Activated CD8-positive, alpha-beta memory T cell treated with anti-CD3 and anti-CD28 coated beads, Interleukin-2, amount 10 ng/mL, durations not matched to agents 7 days and 5 days (primary cell): ENCODE measurements at places on chromosomes 7 and 10. TPM values are rescaled to one million over a fixed set of nuclear protein-coding genes. Genes with fewer than 3 reads are reported as not detected.

Gene ZNF727
- not detected for total RNA-seq

Gene WASL
- total RNA-seq: 7.8 TPM

Gene C7orf33
- total RNA-seq: not detected

Gene FKBP9
- 1.5 TPM for total RNA-seq

Gene SDK1
- 0.05 TPM for total RNA-seq

DNA sequence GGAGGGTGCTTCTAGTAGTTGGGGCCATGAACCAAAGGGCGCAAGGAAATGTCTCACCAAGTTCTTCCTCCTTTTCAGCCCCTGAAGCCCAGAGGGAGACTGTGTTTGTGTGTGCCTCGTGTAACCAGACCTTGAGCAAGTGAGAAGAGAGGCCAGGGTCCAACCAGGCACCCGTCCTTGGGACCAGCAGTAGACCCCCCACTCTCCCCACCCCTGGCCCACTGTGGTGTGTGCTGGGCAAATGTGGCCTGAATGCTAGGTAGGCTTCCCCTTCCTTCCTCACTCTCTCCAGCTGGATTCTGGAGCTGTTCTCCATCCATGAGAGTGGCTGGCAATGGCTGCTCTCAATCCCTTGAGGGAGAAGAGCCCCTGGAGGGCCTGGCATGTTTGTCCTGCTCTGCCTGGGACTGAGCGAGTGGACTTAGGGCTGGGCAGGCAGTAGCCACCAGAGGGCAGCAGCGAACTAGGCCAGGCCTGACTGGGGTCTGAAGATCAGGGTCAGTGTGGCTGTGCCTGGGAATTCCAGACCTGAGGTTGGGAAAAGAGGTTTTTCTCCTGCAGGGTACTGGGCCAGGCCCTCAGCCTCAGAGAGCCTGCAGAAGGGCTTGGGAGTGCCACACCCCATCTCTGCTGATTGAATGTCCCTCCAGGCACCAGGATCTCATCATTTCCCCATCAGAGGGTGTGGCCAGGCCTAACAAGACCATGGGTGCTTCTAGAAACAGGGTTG, 12.5 kb downstream of the SFRP5 start:
- H3K27me3 ChIP-seq: no peaks in the 10 kb centered on the region
- DNase-seq: peak; percentile 66
- no peak overlapping the region for H3K27ac ChIP-seq

GRCh38 chr7:18663321-18663720, 167.8 kb downstream of the HDAC9 start:
- no peaks in the 10 kb centered on the region for H3K27me3 ChIP-seq
- H3K4me1 ChIP-seq: no peaks in the 10 kb centered on the region
- no peaks in the 10 kb centered on the region for H3K36me3 ChIP-seq
- no peak overlapping the region for H3K27ac ChIP-seq

- H3K27ac ChIP-seq: peak overlapping the region; percentile 50
- peaks cover 8% of the 10 kb centered on the region for H3K4me1 ChIP-seq
- H3K4me3 ChIP-seq: no peak overlapping the region
Measured at GRCh38 chr7:98795741-98796493, 73.9 kb downstream of the TMEM130 start.

- peaks cover 27% of the 10 kb centered on the region for H3K27me3 ChIP-seq
- H3K4me1 ChIP-seq: no peaks in the 10 kb centered on the region
- no peak overlapping the region for H3K4me3 ChIP-seq
- H3K36me3 ChIP-seq: no peaks in the 10 kb centered on the region
- no peak for DNase-seq
Measured at GRCh38 chr10:59361663-59362143, 646 bp downstream of the FAM13C start.

GRCh38 chr7:96739609-96740008, 30.0 kb upstream of the SEM1 start:
- no peaks in the 10 kb centered on the region for H3K4me1 ChIP-seq
- no peaks in the 10 kb centered on the region for H3K36me3 ChIP-seq
- peaks cover 26% of the 10 kb centered on the region for H3K27me3 ChIP-seq
- no peak overlapping the region for H3K4me3 ChIP-seq
- H3K27ac ChIP-seq: no peak overlapping the region

DNA sequence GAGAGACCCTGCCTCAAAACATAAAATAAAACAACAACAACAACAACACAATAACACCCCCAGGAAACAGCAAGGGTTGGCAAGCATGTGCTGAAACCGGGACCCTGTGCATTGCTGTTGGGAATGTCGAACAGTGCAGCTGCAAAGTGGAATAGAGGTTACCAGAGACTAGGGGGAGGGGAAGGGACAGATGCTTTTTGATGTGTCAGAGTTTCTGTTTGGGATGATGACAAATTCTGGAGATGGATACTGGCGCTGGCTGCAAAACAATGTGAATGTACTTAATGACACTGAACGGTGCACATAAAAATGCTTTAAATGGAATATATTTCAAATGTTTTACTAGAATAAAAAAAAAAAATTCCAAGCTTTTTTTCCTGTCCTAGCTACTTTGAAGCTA, 241.8 kb downstream of the TEX36 start:
- H3K4me1 ChIP-seq: no peaks in the 10 kb centered on the region
- no peak overlapping the region for H3K27ac ChIP-seq
- no peak for DNase-seq
- no peak overlapping the region for H3K4me3 ChIP-seq

DNA sequence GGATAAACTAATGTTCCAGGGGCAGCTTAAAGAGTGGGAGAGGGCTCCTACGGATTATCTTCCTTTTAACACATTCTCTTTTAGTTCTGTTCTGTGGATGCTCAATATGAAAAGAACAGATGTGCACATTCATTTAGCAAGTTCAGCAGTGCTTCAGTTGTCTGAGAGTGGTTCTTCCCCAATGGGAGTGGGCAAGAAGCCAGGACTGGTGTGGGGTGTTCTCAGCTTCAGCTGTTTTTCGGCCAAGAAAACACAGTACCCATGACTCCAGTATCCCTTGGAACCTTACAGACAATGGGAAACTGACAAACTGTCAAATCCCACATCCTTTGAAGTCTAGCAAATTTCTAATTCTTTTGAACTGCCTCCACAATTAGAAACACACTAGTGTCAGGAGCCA, 71.5 kb upstream of the LRRC17 start:
- peaks cover 14% of the 10 kb centered on the region for H3K36me3 ChIP-seq
- no peak for DNase-seq
- peaks cover 49% of the 10 kb centered on the region for H3K27me3 ChIP-seq
- peaks cover 14% of the 10 kb centered on the region for H3K4me1 ChIP-seq
- H3K4me3 ChIP-seq: no peak overlapping the region

- no peaks in the 10 kb centered on the region for H3K36me3 ChIP-seq
- DNase-seq: no peak
- H3K27me3 ChIP-seq: peaks cover 8% of the 10 kb centered on the region
- H3K27ac ChIP-seq: no peak overlapping the region
Measured at GRCh38 chr10:78203915-78204818, 170.5 kb downstream of the RPS24 start.

GRCh38 chr10:30967650-30968410, 63.8 kb downstream of the ZNF438 start:
- no peak for DNase-seq
- H3K27ac ChIP-seq: no peak overlapping the region
- no peak overlapping the region for H3K4me3 ChIP-seq
- H3K36me3 ChIP-seq: peaks cover 9% of the 10 kb centered on the region
- H3K4me1 ChIP-seq: peaks cover 13% of the 10 kb centered on the region

GRCh38 chr10:99681553-99681952, 22.2 kb downstream of the ENTPD7 start:
- H3K27me3 ChIP-seq: no peaks in the 10 kb centered on the region

DNA sequence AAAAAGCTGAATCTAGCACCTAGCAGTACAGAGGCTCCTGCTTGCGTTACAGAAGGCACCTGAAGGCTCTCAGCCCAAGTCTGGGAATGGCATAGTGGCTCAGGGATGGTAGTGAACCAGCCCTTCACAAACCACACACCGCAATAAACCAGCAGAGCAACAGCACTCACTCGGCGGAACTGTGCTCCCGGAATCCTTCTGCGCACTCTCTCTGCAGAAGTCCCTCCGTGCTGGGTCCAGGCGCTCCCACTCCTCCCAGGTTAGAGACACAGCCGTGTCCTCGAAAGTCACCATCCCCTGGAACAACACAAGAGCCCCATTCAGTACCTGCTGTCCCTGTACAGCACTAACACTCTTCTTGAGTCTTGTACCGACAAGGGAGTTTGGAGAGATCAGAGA, 1.5 kb downstream of the ZNF394 start:
- H3K27me3 ChIP-seq: no peaks in the 10 kb centered on the region
- peaks cover 56% of the 10 kb centered on the region for H3K36me3 ChIP-seq
- H3K27ac ChIP-seq: peak overlapping the region; percentile 100
- peaks cover 24% of the 10 kb centered on the region for H3K4me1 ChIP-seq
- DNase-seq: peak; percentile 50
- peak overlapping the region; percentile 90 for H3K4me3 ChIP-seq
